ENCODE measurements at places on chromosomes 5 and 9.
A peak's percentile ranks its signal among the peaks of the same experiment; 100 is the strongest.

DNA sequence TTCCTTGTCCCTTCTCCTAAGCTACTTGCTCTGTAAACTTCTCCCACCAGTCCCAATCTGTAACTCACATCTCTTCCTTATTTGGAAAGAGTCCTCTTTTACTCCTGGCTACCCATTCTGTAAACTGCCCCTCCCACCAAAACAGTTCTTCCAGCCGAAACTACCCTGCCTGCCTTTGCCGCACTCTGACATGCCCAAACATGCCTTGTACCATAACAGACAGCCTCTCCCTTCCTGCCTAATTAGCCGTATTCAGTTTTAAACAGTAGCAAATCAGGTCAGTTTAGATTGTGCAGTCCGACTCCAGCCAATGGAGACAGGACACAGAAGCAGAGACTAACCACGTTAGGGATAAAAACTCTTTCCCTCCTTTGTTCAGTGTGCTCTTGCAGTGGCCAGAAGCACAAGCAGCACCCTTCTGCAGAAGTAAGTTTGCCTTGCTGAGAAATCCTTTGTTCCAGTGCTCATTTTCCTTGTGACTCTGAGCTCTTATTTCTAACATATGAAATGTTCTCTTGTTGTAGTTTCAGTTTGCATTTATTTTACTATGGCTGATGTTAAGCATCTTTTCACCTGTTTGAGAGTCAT, 5.4 kb upstream of the GLT6D1 start:
- DNase-seq = no peak

DNA sequence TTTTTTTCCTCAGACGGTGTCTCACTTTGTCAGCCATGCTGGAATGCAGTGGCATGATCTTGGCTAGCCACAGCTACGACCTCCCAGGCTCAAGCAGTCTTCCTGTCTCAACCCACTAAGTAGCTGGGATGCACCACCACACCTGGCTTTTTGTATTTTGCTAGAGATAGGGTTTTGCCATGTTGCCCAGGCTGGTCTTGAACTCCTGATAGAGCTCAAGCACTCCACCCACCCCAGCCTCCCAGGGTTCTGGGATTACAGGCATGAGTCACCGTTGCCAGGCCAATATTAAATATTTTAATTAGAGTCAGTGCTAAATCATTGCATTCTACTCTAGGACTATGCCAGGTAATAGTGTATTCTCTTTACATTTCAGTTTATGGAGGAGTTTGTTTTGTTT, 41.5 kb downstream of the UBE2R2 start:
- no peak for DNase-seq

- no peak for DNase-seq
Measured at GRCh38 chr5:176132471-176133288, 105.5 kb upstream of the SIMC1 start.

DNA sequence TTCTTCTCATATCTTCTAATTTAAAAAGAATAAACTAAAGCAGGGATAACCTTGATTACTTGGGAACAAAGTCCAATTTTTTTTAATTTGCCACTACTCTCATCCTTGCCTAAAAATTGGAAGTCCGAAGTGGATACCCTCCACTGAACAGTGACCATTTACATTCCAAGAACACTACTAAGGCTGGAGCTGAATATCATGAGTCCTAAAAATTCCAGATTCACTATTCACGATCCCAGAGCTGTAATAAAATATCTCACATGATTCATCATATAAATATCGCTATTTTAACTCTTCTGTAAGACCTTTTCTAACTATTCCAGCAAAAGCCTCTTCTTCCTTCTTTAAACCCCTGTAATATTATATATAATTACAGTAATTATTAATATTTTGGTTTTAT, 57.4 kb downstream of the ATPSCKMT start:
- no peak for DNase-seq

DNA sequence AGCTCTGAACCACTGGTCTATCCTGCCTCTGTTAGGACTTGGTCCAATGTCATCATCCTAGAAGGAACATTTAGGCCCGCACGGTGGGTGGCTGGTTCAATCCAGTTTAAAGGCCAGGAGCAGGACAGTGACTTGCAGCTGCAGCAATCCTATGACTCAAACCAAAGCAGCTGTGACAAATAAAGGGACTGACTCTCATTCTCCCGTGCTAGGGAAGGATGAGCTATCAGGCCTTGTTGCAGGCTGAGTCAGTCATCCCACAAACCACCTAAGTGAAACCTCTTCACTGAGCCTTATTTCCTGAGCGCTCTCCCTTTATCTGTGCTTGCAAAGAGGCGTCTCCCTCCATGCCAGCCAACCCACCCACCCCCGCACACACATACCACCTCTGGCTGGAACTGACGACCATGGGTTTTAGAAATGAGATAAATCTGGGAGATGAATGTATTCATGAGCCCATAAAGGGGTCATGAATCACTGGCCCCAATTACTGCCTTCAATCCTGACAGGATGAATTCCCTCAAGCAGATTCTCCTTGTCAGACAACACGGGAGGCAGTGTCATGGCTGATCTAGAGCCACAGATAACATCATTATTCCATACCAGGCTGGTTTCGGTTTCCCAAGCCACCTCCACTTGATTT, 93.4 kb downstream of the KCNIP1 start:
- DNase-seq = peak; percentile 19

DNA sequence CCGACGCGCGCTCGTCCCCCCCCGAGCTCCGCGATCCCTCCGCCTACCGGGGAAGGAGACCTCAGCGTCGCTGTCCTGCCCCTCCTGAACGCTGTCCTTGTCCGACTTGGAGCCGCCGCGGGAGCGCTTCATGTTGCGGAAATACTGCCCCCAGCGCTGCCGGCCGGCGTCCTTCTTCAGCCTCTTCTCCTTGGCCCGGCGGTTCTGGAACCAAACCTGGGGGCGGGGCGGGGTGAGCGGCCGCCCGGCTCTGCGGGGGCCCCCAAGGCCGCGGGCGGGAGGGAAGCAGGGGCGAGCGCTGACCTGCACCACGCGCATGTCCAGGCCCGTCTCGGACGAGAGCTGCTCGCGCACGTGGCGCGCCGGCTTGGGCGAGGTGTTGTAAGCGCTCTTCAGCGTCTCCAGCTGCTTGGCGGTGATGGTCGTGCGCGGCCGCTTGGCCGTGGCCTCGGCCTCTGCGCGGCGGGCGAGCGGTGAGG, 6.3 kb downstream of the LHX3 start:
- no peak for DNase-seq

GRCh38 chr5:125093776-125094175, 347.3 kb upstream of the ZNF608 start:
- DNase-seq = no peak

- DNase-seq = no peak
Measured at GRCh38 chr9:36144309-36145232, 8.0 kb downstream of the GLIPR2 start.

DNA sequence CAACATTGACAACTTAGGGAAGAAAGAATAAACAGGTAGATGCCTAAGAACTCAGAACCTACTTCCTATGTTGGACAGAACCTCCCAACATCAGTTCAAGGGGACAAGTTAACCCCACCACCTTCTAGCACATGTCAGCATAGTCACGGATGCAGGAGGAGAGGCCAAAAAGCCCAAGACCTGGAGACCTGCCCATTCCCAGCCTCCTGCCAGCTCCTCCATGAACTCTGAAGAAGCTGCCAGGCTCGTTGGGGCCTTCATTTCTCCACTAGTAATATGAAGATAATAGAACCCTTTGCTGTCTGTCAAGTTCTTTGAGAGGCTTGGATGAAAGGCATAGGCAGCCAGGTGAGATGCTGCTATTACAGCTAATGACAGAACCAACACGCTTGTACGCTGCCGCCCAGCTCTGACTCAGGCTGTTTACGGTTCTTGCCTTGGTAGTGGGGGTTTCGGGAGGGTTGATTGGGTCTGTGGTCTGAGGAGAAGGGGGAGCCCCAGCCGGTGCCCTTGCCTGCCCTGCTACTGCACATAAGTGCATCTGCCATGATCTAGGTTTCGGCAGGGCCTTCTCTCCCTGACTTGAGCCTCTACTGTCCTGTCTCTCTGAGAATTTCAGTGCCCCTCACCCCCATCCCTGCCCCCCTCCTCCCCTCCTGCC, 82.2 kb downstream of the NRG2 start:
- no peak for DNase-seq
